Aortic smooth muscle cell (primary cell): ENCODE measurements at places on chromosomes 6 and 20. TPM values are rescaled to one million over a fixed set of nuclear protein-coding genes. Genes with fewer than 3 reads are reported as not detected.

BTN1A1 gene
- under 0.01 TPM in 1 of 2 replicates, not detected in the other for total RNA-seq

PARD6B gene
- 0.25 and 0.26 TPM in 2 replicates for total RNA-seq

ZNF831 gene
- not detected in 2 replicates for total RNA-seq

BPIFB2 gene
- total RNA-seq = not detected in 2 replicates

BMP5 gene
- not detected in 2 replicates for total RNA-seq

ULBP2 gene
- total RNA-seq = 7.0 and 10.6 TPM in 2 replicates
